ENCODE measurements at places on chromosomes 3 and 15.

DNA sequence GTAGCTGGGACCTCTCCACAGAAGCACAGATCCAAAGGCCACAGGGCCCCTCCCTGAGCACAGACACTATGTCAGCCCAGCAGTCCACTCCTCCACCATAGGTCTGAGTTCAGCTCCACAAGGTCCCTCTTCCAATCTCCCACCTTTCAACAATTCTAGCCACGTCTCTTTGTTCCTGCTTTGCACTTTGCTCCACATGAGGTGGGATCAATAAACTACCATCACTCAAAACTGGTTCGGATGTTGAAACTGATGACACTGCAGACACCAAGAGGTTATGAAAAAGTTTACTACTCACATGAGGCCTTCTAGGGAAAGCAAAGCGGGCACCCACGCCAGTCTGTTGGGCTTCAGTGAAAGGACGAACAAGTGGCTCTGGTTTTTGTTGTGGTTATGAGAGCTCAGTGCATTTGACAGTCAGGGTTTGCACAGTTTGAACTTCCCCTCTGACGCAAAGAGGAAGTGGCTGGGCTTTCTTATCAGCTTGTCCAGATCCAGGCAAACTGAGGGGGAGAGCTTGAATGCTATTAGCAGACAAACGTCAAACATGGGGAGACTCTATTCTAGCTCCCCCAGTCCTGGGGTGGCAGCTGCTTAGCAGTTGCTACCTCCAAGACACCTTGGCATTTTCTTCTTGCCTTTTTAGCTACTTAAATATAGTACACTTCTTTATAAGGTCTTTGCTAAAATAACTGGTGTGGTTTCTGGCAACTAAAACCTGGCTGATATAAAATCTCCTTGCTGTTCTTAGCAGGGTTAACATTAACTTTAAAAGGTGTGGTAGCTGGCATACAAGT, 37.8 kb downstream of the ZNF445 start:
- peak; percentile 62 for DNase-seq

- DNase-seq: no peak
Observed at GRCh38 chr15:57253500-57253899, 122.8 kb upstream of the CGNL1 start.

- DNase-seq: no peak
Observed at GRCh38 chr15:93520206-93520605, 431.2 kb upstream of the RGMA start.

DNA sequence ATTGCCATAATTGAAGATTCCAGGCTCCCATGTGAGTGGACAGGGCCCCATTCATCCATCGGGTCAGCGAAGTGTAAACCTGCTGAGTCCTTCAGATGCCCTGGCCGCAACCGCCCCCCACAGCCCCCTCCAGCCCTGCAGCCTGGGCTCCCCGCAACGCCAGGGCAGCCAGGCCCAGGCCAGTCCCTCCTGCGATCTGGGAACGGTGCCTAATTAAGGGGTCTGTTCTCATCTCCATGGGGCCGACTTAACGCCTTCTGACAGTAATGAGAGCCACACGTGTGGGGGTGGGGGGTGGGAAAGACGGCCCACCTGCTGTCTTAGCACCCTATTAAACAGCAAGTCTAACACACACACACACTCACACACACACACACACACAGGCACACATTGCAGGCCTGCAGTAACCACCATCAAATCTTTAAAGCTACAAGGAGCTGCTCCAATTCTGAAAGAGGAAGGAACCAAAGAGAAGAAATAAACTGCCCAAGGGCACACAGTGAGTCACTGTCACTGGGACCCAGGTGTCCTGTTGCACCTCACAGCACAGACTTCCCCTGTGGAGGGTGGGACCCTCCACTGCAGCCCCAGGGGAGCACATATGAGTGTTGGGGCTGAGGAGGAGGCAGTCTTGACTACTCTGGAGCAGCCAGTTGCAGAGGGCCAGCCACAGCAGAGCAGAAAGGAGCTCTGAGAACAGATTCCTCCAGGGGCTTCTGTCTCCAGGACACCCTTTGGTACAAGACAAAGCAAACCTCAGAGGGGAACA, 31.8 kb upstream of the HES1 start:
- DNase-seq: no peak

DNA sequence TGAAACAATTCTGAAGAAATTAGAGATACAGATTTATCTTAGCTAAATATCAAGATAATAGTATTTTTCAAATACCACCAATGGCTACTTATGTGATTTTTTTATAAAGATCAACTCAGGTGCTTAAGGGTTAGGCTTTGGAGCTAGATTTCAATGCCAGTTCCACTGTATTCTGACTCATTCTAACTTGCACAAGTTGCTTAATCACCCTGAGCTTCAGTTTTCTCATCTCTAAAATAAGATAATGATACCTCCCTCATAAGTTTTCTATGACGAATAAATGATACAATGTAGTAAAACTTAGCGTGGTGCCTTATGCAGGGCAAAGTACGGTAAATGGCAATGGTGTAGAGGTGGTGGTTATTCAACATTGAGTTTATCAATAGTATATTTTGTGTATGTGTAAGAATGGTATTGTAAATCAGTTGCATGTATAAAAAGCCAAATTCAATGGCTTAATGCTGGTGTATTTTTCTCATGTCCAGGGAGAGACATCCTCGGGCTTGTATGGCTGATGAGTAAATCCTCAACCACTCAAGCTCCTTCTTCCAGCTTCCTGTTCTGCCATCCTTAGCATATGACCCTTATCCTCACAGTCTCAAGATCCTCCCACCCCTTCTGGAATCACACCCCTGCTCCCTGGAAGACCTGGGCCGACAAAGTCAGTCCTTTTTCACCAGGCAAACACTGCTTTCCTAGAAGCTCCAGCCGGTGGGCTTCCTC, 505.9 kb upstream of the CFAP20DC start:
- DNase-seq: no peak

DNA sequence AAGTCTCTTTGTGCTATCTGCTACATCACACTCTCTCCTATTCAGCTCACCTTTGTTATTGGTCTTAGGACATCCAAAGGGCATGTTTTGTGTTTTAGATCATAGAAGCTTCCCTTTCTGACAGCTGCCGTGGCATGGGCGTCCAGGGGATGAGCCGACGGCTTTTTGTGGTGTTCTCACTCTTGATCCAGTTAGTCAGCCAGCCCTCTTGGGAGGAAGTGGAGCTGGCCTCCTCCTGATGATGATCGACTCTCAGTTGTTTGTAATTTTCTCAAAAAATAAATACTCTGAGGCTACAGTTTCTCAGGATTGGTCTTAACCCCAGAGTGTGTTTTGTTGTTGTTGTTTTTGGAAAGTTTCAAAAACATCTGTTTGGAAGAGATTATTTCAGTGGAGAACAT, 34.4 kb downstream of the BOC start:
- no peak for DNase-seq

DNA sequence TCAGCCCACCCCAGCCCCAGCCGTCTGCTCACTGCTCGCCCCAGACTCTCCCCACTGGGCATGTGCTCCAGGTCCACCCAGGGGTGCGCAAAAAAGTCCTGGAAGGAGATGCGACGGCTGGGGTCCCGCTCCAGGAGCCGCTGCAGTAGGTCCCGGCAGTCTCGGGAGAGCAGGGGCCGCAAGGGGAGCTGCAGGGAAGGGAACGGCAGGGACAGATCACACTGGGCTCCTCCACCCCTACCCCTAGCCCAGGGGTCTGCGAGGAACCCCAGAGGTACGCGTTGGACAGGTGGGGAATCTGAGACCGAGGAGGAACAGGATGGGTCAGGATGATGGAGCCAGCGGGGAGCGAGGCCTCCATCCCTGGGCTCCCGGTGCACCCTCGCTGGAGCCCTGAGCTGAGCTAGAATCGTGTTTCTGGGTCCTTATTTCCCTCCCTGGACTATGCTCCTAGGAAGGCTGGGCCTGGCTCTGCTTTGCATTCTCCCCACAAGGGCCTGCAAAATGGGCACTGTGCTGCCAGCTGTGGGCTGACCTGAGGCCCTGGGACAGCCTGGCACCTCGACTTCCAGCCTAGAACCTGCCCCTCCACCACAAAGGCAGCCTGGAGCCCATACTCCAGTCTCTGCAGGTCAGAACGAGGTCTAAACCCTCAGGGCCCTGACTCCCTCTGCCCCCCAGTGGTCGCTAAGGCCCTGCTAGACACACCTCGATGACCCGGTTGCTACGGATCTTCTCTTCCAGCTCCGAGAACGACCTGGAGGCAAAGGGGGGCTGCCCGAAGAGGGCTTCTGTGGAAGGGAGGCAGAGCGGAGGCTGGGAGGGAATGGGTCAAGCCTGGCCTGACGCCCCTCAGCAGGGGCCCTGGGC, 3.2 kb downstream of the ULK3 start:
- DNase-seq: no peak

GRCh38 chr3:172210355-172210754, 171.0 kb downstream of the FNDC3B start:
- peak; percentile 17 for DNase-seq

- DNase-seq: no peak
Observed at GRCh38 chr3:41498847-41499246, 299.5 kb downstream of the CTNNB1 start.

- peak; percentile 75 for DNase-seq
Observed at GRCh38 chr3:12891985-12892839, 50.8 kb upstream of the RPL32 start.

- DNase-seq: no peak
Observed at GRCh38 chr3:194757647-194758061, 72.0 kb downstream of the FAM43A start.

- DNase-seq: no peak
Observed at GRCh38 chr3:47348411-47349154, 32.2 kb upstream of the PTPN23 start.

DNA sequence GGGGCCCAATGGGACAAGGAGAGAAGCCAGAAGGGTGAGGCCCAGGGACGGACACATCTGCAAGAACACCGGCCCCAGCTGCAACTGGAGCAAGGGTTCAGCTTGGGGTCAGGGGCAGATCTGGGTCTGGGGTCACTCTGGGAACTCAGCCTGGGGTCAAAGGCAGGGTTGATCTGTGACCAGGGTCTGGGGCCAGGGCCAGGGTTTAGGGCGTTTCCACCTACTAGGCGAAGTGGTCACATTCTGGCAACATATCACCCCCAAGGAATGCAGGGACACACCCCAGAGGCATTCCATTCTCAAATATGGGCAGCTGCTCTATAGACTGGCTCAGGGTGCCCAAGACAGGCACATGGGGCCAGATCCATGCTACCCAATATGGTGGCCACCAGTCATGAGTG, 9.0 kb downstream of the UROC1 start:
- no peak for DNase-seq

GRCh38 chr3:138332472-138333073, 2.9 kb upstream of the NME9 start:
- DNase-seq: no peak

- no peak for DNase-seq
Observed at GRCh38 chr15:79403501-79403900, 28.6 kb upstream of the MINAR1 start.

DNA sequence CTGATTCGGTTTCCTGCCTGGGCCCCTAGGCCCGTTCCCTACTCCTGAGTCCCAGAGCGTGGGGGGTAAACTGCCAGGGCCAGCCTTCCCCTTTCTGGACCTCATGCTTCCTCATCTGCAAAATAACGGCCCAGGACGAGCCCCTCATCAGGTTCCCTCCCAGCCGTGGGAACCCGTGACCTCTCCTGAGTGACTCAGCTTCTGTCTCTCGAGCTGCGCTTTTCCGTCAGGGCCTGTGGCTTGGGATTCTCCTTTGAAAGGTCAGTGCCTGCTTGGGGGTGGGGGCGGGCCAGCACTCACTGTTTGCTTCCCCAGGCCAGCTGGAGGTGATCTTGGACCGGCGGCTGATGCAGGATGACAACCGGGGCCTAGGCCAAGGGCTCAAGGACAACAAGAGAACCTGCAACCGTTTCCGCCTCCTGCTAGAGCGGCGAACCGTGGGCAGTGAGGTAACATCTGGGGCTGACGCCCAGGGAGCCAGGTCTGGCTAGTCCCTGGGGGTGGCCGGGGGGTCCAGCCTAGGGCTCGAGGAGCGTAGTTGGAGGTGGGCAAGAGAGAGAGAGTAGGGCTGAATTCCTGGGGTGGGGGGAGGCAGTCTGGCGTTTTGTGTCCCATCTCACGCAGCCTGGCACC, 12.8 kb downstream of the MAN2A2 start:
- peak; percentile 60 for DNase-seq

DNA sequence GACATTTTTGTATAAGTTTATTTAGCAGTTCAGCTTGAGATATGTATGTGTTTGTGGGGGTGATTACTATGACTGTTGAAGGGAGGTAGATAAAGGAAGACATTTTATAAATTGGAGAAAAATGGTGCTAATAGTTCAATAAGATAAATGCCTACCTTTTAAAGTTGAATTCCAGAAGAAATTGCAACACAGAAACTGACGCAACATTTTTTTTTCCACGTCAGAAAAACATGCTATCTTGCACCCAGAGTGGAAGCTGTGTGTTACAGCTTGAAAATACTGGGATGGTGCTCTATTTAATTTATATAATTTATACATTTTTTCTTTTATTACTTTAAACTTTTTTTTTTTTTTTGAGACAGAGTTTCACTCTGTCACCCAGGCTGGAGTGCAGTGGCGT, 171.7 kb downstream of the WNT5A start:
- no peak for DNase-seq

GRCh38 chr15:67456677-67457529, 64.0 kb upstream of the C15orf61 start:
- DNase-seq: no peak
